ENCODE measurements at places on chromosomes 2 and 18. TPM values are rescaled to one million over a fixed set of nuclear protein-coding genes. Genes with fewer than 3 reads are reported as not detected.
A peak's percentile ranks its signal among the peaks of the same experiment; 100 is the strongest.

GRCh38 chr18:23573626-23574431, 12.5 kb downstream of the NPC1 start:
- peak overlapping the region; percentile 57 for H3K27ac ChIP-seq
- peak; percentile 55 for DNase-seq
- H3K4me3 ChIP-seq: peak overlapping the region; percentile 3
- peaks cover 38% of the 10 kb centered on the region for H3K36me3 ChIP-seq
- peaks cover 29% of the 10 kb centered on the region for H3K4me1 ChIP-seq

Gene TMEM247
- not detected for total RNA-seq

Gene ITPRIPL1
- 0.90 TPM for total RNA-seq

Gene ACP1
- 93.5 TPM for total RNA-seq

Gene RSAD2
- not detected for total RNA-seq

DNA sequence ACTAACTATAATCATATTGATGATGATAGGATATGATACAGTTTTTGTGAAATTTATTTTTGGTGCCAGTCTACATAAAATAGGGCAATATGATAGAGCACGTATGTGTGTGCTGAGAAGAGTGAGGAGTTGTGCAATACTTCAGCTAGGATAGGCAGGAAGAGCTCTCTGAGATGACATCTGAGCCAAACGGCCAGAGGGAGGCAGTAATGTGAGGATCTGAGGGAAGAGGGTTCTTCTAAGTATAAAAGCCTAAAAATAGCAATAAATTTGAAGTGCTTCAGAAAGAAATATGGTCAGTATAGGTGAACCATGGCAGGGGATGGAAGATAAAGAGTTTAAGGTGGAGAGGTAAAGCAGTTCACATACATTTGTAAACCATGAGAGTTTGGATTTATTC, 102.5 kb downstream of the OLA1 start:
- no peaks in the 10 kb centered on the region for H3K36me3 ChIP-seq
- peaks cover 4% of the 10 kb centered on the region for H3K27me3 ChIP-seq
- no peak overlapping the region for H3K4me3 ChIP-seq
- DNase-seq: no peak
- H3K27ac ChIP-seq: no peak overlapping the region
- H3K4me1 ChIP-seq: peaks cover 23% of the 10 kb centered on the region

- no peak for DNase-seq
- H3K27me3 ChIP-seq: no peaks in the 10 kb centered on the region
- 0 out of 2 replicates have a peak, but pooled peaks cover 2% of the 10 kb centered on the region for H3K36me3 ChIP-seq
- no peak overlapping the region for H3K4me3 ChIP-seq
- H3K27ac ChIP-seq: no peak overlapping the region
Observed at GRCh38 chr2:164642946-164643555, 21.8 kb upstream of the GRB14 start.

GRCh38 chr2:71944183-71944550, 203.5 kb downstream of the CYP26B1 start:
- DNase-seq: no peak
- peaks cover 15% of the 10 kb centered on the region for H3K27me3 ChIP-seq
- H3K36me3 ChIP-seq: no peaks in the 10 kb centered on the region

GRCh38 chr2:210226223-210226622, 976 bp upstream of the ACADL start:
- H3K4me3 ChIP-seq: no peak overlapping the region
- no peak for DNase-seq
- H3K27me3 ChIP-seq: peaks cover 4% of the 10 kb centered on the region
- no peaks in the 10 kb centered on the region for H3K36me3 ChIP-seq

- no peaks in the 10 kb centered on the region for H3K36me3 ChIP-seq
- no peak overlapping the region for H3K4me3 ChIP-seq
- H3K4me1 ChIP-seq: no peaks in the 10 kb centered on the region
- DNase-seq: peak; percentile 54
- no peak overlapping the region for H3K27ac ChIP-seq
Observed at GRCh38 chr18:47215554-47216138, 35.8 kb downstream of the SKOR2 start.

Gene REG1A
- total RNA-seq: not detected

GRCh38 chr18:425106-425745, 75.3 kb downstream of the COLEC12 start:
- peaks cover 48% of the 10 kb centered on the region for H3K4me1 ChIP-seq
- no peak for DNase-seq
- no peak overlapping the region for H3K4me3 ChIP-seq
- H3K27ac ChIP-seq: no peak overlapping the region
- peaks cover 6% of the 10 kb centered on the region for H3K27me3 ChIP-seq

GRCh38 chr2:20333738-20334137, 16.9 kb downstream of the PUM2 start:
- peaks cover 19% of the 10 kb centered on the region for H3K36me3 ChIP-seq
- peaks cover 75% of the 10 kb centered on the region for H3K4me1 ChIP-seq
- DNase-seq: no peak
- H3K4me3 ChIP-seq: no peak overlapping the region

Gene ARHGAP28
- 1.2 TPM for total RNA-seq

Gene MC4R
- not detected for total RNA-seq

GRCh38 chr2:207227062-207227748, 61.5 kb upstream of the KLF7 start:
- peak overlapping the region; percentile 21 for H3K4me3 ChIP-seq
- H3K4me1 ChIP-seq: peaks cover 74% of the 10 kb centered on the region
- no peaks in the 10 kb centered on the region for H3K36me3 ChIP-seq
- peaks cover 2% of the 10 kb centered on the region for H3K27me3 ChIP-seq
- H3K27ac ChIP-seq: peak overlapping the region; percentile 37
- no peak for DNase-seq
